Stimulated activated CD4-positive, alpha-beta T cell treated with anti-CD3 and anti-CD28 coated beads, Interleukin-4, amount 100 ng/mL, for 48 hours (primary cell): ENCODE measurements at places on chromosomes 1 and 21.

DNA sequence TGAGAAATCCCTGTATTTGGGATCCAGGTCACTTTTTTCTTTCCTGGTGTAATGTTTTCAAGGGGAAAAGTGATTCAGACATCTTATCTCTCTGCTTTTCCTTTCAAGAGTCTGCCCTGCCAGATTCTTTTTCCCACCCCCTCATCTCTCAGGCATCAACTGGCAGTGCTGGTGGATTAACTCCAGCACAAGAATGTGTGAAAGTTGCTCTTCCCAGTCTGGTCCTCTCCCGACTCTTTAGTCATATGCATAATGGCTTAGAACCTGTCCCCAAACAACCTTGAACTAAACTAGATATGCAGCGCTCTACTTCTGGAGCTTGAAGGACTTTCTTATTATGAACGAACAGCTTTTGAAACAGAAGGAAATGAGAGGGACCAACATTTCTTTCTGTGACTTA is 88.5 kb downstream of the SLC44A5 start:
- no peak for DNase-seq

DNA sequence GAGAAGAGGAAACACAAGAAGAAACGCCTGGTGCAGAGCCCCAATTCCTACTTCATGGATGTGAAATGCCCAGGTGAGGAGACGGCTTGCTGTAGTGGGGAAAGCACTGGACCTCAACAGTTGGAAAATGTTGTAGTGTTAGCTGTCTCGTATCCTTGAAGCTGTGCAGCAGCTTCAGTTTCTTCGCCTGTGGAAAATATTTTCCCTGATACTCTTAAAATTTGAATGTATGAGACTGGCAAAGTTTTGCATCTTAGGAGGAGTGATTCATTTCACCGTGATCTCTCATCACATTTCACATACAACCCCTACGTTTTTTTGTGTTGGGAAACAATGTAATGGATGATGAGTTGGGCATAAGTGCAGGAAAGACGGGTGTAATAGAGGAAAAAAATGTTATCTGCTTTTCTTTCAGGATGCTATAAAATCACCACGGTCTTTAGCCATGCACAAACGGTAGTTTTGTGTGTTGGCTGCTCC is 629 bp downstream of the RPS27 start:
- no peak for DNase-seq

- DNase-seq, result no peak
Measured at GRCh38 chr1:45035631-45036301, 23.7 kb downstream of the UROD start.

DNA sequence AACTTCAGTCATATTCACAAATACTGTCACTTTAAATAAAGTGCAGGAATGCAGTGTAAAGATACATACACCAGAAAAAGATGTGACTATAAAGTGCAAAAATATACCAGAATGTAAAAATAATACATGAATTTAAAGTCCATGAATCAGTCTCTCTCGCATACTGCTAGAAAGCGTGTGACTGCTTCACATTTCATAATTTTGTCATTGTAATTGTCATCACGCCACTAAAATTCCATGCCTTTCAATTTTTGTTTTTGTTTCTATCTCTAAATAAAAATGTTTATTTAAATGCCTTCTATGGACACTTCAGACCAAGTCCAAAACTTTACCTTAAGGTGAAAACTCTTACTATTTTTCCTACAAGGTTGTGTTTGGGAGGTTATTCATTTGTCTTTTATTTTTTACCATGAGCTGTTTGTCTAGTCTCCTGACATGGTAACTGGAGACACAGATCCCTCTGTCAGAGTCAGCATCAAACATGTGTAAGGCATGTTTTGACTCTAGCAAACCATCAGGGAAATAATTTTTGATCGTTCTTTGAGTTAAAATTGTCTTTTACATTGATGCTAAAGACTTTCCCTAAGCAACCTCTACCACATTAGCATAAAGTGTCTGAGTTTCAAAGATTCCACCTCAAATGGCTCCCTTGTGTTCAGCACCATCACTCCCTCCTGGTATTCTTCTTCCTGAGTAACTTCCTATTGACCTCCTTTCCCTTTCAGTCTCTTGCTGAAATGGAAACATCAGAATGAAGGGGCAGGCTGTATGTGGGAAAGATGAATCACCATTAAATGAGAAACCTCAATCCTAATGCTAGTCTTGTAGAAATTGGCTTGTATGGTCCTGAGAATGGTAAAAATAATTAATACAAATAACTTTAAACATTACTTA is 14.0 kb upstream of the AIM2 start:
- DNase-seq, result no peak

GRCh38 chr1:199447906-199448305 is 579.6 kb upstream of the NR5A2 start:
- no peak for DNase-seq

- DNase-seq, result no peak
Measured at GRCh38 chr1:2980073-2980791, 41.0 kb upstream of the ACTRT2 start.

GRCh38 chr1:185564816-185565215 is 169.4 kb upstream of the HMCN1 start:
- no peak for DNase-seq

GRCh38 chr1:23341931-23342692 is 2.0 kb downstream of the HNRNPR start:
- no peak for DNase-seq

- DNase-seq, result no peak
Measured at GRCh38 chr1:14884614-14885175, 268.9 kb upstream of the TMEM51 start.

DNA sequence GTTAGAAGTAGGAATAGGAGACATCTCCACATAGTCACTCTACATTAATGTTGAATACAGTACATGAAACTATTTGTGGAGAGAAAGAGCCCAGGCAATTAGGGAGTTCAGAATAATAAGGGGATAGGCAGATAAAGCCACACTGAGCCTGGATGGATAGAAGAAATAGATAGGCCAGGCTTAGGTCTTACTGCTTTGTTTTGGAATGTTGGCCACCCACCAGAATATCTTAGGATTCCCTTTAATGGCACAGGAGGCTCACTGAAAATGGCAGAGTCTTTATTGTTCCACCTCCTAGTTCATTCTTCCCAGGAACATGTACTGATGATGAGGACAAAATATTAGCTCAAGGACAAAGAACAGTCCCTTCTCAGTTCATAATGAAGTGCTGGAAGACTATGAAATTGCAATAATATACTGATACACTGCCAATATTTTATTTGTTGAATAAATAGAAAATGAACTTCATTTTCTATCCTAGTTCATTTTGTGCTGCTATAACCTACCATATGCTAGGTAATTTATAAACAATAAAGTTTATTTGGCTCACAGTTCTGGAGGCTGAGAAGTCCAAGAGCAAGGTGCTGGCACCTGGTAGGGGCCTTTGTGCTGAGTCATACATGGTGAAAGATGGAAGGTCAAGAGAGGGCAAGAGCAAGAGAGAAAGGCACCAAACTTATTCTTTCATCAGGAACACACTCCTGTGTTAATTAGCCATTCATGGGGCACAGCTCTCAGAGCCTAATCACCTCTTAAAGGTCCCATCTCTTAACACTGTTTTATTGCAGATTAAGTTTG is 87.3 kb downstream of the TBX15 start:
- no peak for DNase-seq

DNA sequence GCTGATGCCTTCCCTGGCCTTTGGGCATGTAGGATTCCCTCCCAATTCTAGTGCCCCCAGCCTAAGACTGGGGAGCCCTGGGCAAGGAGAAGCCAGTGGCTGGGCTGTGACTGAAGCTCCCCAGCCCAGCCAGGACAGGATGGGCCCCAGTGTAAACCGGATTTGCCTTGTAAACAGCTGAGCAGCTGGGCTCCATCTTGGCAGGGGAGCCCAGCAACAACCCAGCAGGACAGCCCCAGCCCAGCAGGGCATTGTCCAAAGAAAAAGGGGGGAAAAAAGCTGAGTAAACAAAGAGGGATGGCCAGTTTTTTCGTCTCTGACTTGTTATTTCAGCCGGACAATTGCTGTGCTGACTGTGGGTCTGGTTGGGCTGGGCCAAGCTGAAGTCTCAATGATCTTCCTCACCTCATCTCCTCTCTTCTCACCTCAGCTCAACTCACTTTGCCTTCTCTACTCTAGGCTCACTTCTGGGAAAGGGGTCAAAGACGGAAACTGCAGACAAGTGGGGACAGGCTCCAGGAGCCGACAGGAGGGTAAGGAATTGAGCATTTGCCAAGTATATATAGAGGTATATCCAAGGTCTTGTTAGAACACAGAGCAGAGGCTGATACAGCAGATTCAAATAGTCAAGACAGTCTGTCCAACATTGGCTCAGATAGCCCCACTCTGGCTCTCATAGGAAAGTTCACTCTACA is 97.7 kb downstream of the TMEM53 start:
- DNase-seq, result no peak

GRCh38 chr1:28056129-28056925 is 32.1 kb downstream of the EYA3 start:
- DNase-seq, result peak; percentile 42

DNA sequence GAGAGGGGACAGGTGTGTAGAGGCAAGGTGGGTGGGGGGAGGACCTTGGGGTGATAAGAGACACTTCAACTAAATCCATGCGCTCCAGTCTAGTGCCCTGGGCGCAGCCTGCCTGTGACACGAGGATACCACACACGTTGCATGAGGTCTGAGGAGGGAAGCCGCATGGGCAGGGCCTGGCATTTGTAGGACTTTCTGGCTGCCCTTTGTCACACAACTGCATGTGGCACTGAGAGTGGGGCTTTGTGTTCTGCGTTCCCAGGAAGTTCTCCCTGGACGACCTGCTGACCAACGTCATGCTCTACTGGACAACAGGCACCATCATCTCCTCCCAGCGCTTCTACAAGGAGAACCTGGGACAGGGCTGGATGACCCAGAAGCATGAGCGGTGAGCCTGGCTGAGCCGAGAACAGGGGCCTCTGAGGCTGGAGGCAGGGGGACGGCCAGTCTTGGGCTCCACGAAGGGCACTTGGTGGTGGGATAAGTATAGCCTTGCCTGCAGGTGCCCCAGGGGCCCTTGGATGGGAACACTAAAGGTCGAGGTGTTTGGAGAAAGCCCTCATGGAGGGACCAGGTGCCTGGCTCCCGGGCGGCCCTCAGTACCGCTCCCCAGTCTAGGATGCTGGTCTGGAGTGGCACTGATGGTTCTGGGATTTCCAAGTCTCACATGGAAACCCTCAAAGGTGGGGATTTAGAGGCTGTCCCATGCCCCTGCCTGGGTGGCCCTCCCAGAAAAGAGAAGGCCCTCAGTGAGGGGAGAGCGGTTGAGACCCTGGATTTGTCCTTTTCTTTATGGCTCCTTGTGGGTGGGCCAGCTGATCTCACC is 34.5 kb downstream of the EPHX1 start:
- no peak for DNase-seq

DNA sequence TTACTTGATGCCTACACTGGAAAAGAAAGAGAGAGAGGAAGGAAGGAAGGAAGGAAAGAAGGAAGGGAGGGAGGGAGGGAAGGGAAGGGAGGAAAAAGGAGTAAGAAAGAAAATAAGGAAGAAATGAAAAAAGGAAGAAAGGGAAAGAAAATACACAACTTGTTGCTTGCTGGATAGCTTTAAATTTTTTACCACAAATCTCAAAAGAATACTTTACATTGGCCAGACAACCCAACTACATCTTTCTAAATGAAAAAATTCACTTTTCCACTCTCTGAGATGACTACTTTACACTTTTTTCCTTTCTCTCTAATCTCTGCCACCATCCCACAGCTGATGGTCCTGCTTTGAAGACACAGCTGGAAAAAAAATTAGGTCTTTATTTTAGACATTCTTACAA is 228.9 kb upstream of the FAM78B start:
- DNase-seq, result no peak

- no peak for DNase-seq
Measured at GRCh38 chr1:205226868-205227583, 720 bp upstream of the TMCC2 start.

DNA sequence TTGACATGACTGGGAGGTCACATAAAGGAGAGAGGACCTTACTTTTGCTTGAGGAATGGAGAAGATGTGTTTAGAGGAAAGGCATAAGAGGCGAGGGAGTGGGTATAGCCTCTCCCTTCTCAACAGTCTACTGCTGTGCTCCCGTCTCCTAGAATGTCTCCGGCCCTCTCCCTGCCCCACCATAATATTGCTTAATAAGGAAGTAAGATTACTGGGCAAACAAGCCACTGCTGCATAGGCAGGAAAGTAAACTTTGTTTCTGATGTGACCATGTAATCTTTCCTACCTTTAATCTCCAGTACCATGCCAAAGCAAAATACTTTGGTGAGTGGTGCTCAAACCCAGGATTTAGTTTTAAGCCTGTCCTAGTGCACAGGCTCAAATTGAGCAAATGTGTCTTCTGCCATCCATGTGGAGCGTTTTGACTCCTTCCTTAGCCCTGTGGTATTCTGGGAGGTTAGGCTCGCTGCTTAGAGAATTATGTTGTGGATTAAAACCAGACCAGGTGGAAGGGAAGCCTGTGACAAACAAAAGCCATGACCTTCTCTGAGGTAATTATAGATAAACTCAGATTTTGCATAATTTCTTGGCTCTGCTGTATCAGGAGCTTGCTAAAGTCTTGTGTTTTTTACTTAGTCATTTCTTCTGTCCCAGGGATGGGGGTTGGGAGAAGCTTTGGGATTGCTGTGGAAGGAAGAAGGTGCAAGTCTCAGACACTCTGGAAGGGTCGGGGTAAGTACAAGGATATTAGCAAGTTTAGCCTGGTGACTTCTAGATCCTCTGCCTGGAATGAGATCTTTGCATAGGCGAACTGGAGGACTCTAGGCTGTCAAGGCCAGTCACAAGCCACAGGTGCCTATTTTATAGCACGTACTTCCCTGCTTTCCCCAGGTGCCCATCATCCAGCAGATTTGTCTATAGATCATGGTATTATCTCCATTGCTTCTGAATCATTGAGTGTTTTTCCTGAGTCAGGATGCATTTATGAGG is 34.5 kb upstream of the DIPK1A start:
- DNase-seq, result no peak

DNA sequence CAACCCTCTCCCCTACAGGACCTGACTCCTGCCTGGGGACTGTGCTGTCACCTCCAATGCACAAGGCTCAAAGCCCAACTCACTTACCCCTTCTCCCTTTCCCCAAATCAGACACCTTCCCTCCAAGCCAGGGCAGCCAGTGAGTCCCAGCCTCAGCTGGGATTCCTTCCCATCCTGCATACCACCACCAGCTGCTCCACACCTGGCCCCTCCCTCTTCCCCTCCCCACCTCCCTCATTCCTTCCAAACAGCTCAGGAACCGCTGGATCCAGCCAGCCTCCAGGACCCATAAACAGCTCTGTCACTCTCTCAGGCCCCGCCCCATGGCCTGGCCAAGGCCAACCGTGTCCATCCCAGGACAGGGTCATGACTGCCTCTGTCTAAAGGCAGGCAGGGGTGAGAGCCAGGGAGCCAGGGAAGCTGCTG is 41.4 kb downstream of the ACOT7 start:
- no peak for DNase-seq

- DNase-seq, result no peak
Measured at GRCh38 chr21:16534408-16535101, 804.8 kb downstream of the USP25 start.

DNA sequence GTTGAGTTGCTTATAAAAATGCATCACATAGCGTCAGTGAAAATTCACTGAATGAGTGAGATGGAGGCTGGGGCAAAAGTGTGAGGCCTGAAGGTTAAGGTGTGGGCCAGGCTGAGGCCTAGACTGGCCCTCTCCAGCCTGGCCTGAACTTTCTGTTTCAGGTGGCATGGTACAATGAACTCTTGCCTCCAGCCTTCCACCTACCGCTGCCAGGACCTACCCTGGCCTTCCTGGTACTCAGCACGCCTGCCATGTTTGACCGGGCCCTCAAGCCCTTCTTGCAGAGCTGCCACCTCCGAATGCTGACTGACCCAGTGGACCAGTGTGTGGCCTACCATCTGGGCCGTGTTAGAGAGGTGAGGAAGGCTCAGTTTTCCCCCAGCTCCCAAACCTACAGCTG is 7.1 kb downstream of the MMACHC start:
- DNase-seq, result no peak

- peak; percentile 60 for DNase-seq
Measured at GRCh38 chr1:156126630-156127534, 12.4 kb downstream of the LMNA start.
